Colonic mucosa (tissue), 4 donors: ENCODE measurements at places on chromosomes 11 and 22. TPM values are rescaled to one million over a fixed set of nuclear protein-coding genes. Genes with fewer than 3 reads are reported as not detected.

GRCh38 chr22:37509059-37509860, 10.0 kb downstream of the CARD10 start:
- DNase-seq = no peak
- H3K36me3 ChIP-seq = no peaks in the 10 kb centered on the region
- H3K4me3 ChIP-seq = no peak overlapping the region
- no peaks in the 10 kb centered on the region for H3K27me3 ChIP-seq

The PGA3 gene
- 0.35 TPM for total RNA-seq

DNA sequence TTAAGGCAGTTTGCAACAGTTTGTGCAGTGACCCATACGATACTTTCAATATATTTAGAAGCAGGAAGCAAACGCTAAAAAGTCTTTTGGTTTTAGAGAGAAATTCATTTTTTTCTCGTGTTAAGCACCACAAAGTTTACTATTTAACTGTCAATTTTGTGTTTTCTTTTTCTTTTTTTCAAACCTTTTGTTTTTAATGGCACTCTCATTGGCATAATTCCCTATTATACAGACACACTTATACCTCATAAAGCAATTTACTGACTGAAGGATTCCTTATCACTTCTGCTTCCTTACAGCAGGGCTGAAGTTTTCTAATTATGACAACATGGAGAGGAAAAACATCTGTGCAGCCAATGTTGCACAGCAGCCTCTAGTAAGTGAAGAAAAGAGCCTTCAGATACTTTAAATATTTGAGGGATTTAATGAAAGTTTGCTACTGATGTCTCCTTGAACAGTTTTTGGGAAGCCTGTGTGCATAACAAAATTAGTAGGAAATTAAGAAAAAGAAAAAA, 2191.2 kb downstream of the LRRC4C start:
- H3K27me3 ChIP-seq = no peaks in the 10 kb centered on the region
- no peak overlapping the region for H3K27ac ChIP-seq
- H3K4me1 ChIP-seq = no peaks in the 10 kb centered on the region

DNA sequence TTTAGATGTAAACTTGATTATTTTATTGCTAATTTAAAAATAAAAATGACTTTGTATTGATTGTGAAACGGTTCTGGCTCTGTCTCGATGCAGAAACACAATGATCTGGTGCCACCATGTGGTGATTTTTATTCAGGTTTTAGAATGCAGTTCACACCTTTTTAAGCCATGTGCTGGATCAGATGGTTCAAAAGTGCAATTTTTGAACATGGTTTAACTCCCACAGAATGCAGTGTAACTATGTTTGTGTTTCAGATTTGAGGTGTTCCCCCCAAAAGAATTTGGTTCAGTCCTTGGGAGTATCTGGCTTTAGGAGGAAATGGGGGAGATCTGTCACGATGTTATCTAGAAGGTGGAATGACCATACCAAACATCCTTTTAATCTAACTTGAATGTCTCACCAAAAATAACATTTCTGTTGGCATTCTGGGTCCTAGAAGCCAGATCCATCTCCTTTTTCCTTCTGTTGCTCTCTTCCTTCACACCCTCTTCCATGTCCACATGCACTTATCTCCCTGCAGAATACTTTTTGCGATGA, 7.9 kb downstream of the MRPL16 start:
- no peaks in the 10 kb centered on the region for H3K27me3 ChIP-seq
- peaks cover 8% of the 10 kb centered on the region for H3K4me1 ChIP-seq
- peak; percentile 60 for DNase-seq
- H3K36me3 ChIP-seq = peaks cover 4% of the 10 kb centered on the region

GRCh38 chr11:102831489-102832440, 11.6 kb downstream of the MMP3 start:
- no peak overlapping the region for H3K27ac ChIP-seq
- no peaks in the 10 kb centered on the region for H3K27me3 ChIP-seq
- peak; percentile 66 for DNase-seq
- no peak overlapping the region for H3K4me3 ChIP-seq
- no peaks in the 10 kb centered on the region for H3K36me3 ChIP-seq

The PTPN5 gene
- not detected for total RNA-seq

The ARHGEF17 gene
- total RNA-seq = 8.6 TPM

DNA sequence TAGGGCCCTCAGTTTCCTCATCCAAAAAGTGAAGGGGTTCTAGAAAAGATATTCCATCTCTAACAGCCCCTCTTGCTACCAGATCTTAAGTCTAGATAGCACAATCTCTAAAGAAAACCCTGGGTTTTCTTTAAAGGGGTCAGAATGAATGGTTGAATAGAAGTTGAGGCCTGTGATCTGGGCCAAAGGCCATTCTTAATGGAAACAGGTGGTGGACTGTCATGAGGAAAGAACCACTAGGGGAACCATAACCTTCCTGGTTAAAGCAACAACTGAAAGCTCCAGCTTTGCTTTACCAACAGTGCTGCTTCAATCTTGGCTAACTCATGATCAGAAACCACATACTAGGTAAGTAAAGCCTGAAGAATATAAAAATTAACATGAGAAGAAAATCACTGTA, 1.8 kb downstream of the CELF1 start:
- DNase-seq = no peak
- no peak overlapping the region for H3K4me3 ChIP-seq
- no peaks in the 10 kb centered on the region for H3K27me3 ChIP-seq
- peak overlapping the region; percentile 95 for H3K27ac ChIP-seq
- H3K36me3 ChIP-seq = no peaks in the 10 kb centered on the region

GRCh38 chr11:129119036-129119435, 73.1 kb downstream of the ARHGAP32 start:
- H3K4me1 ChIP-seq = no peaks in the 10 kb centered on the region
- DNase-seq = no peak
- no peak overlapping the region for H3K4me3 ChIP-seq
- no peak overlapping the region for H3K27ac ChIP-seq

GRCh38 chr11:60814112-60814511, 27.8 kb upstream of the CCDC86 start:
- no peak overlapping the region for H3K4me3 ChIP-seq
- DNase-seq = no peak
- H3K4me1 ChIP-seq = no peaks in the 10 kb centered on the region

GRCh38 chr22:18000441-18001039, 23.8 kb downstream of the MICAL3 start:
- H3K4me3 ChIP-seq = peak overlapping the region; percentile 83
- peak overlapping the region; percentile 93 for H3K27ac ChIP-seq
- DNase-seq = peak; percentile 39
- H3K4me1 ChIP-seq = peaks cover 9% of the 10 kb centered on the region
- no peaks in the 10 kb centered on the region for H3K27me3 ChIP-seq
- H3K36me3 ChIP-seq = no peaks in the 10 kb centered on the region

GRCh38 chr11:122981388-122982264, at the start of gene BSX:
BSX (minus strand) TSS chr11:122981834; CDS start chr11:122981671, 163 bp downstream.
- no peak within 1 kb of the TSS for H3K4me3 ChIP-seq
- H3K27me3 ChIP-seq = peaks cover 84% of the 10 kb centered on the region
- no peaks in the 10 kb centered on the region for H3K36me3 ChIP-seq
- no peak within 1 kb of the TSS for H3K27ac ChIP-seq

DNA sequence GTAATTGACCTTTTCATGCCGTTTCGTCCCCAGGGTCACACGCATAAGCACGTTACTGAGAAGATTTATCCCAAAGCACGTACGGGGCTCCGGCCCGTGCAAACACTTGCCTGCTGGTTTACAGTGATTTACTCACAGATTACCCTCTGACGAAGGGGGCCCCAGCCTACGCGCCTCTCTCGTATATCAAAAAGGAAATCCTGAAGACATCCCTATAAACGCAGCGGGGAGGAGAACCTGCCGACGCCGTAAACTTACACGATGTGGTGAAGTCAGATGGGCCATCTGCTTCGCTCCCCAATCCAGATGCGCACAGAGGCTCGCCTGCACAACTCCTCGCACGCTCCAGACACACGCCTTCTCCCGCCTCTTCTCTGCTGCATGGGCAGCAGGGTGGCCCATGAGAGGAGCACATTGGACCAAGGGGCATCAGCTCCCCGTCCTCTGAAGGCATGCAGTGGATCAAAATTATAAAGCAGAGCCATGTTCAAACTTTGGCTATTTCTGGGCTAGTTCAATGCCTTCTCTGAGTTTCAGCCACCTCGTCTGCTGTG, 123.6 kb downstream of the MN1 start:
- H3K36me3 ChIP-seq = no peaks in the 10 kb centered on the region
- DNase-seq = no peak
- no peak overlapping the region for H3K4me3 ChIP-seq
- H3K27ac ChIP-seq = no peak overlapping the region

DNA sequence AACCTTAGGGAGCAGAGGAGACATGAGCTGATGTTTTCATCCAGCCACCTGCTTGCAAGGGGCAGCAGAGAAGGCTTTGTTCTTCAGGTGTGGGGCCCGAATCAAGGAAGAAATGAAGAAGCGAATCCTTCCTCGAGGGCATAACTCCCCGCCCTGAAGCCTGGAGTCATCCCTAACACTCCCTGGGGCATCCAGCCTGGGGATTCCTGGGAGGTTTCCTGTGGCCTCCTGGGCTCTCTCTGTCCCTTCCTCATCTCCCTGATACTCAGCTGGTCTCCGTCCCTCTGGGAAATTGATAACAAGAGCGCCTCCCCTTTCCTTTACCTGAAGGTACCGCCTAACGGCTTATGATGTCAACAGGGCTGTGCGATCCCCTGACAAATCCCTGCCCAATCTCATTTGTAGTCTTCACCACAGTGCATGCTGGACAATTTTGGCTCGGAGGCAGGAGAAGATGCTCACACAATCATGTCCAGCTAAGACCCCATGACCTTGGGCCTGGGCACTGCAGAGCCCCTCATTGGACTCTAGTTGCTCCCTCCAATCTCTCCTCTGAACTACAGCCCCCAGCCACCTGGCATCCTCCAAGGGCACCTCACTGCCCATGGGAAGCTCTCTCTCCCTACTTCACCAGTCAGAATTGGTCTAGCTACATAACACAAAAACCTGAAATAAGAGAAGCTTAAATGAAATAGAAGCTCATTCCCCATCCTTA, 80.6 kb upstream of the RTL6 start:
- H3K27me3 ChIP-seq = no peaks in the 10 kb centered on the region
- no peaks in the 10 kb centered on the region for H3K4me1 ChIP-seq
- DNase-seq = no peak
- no peak overlapping the region for H3K27ac ChIP-seq
- H3K4me3 ChIP-seq = no peak overlapping the region

The FADS2 gene
- 38.6 TPM for total RNA-seq

- H3K27me3 ChIP-seq = no peaks in the 10 kb centered on the region
- peak overlapping the region; percentile 99 for H3K4me3 ChIP-seq
- DNase-seq = no peak
- H3K36me3 ChIP-seq = no peaks in the 10 kb centered on the region
- H3K4me1 ChIP-seq = peaks cover 8% of the 10 kb centered on the region
- peak overlapping the region; percentile 93 for H3K27ac ChIP-seq
Observed at GRCh38 chr11:9385327-9385899, 961 bp downstream of the IPO7 start.

DNA sequence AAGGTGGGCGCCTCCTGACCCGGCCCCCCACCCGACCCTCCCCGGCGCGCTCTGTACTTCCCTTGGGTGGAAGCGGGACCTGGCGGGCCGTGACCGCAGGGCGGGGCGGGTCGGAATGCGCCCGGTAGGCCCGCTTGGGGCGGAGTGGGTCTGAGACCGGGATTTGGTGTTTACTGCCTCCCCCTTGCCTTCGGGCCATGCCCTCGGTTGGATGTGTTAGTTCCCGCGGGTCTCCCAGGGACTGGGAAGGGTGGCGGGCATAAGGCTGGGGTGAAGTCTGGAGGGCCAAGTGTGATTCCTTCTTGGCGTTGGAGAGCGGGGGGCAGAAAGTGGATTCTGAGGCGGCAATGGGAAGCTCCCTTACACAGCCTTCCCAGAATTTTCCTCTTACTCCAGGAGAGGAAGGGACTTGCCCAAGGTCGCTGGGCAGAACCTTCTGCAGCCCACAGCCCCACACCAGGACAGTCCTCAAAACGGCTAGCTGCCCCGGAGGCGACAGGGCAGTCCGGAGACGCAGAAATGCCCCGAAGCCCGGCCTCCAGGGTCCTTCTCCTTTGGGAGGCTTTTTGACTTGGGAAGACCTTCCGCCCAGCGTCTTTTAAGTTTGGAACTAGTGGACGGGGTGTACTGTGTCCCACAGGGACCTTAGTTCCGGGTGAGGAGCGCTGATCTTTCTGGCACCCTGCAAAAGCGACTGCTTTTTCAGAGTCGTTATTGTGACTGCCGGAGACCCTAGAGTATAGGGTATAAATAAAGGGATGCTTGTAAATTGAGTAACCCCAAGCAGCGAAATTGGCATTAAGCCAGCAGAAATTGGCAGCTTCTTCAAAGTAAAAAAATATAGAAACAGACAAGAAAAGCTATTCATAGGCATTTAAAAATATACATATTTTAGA, 647 bp downstream of the SWAP70 start:
- peak overlapping the region; percentile 86 for H3K27ac ChIP-seq
- no peaks in the 10 kb centered on the region for H3K36me3 ChIP-seq
- peak; percentile 54 for DNase-seq
- no peaks in the 10 kb centered on the region for H3K27me3 ChIP-seq

The RPS6KA4 gene
- 59.1 TPM for total RNA-seq

- H3K27ac ChIP-seq = no peak overlapping the region
- no peak for DNase-seq
- H3K4me3 ChIP-seq = no peak overlapping the region
- H3K36me3 ChIP-seq = no peaks in the 10 kb centered on the region
- no peaks in the 10 kb centered on the region for H3K4me1 ChIP-seq
- H3K27me3 ChIP-seq = no peaks in the 10 kb centered on the region
Observed at GRCh38 chr11:12502046-12502445, 124.7 kb downstream of the PARVA start.
